ENCODE measurements at places on chromosomes 4 and X.

- DNase-seq = no peak
These were observed 149.9 kb downstream of the ARSF start for GRCh38 chrX:3191201-3191600.

GRCh38 chr4:86938771-86939520, 4.1 kb downstream of the AFF1 start:
- DNase-seq = no peak

GRCh38 chr4:38332699-38333098, 331.3 kb upstream of the KLF3 start:
- DNase-seq = no peak

- no peak for DNase-seq
These were observed 1.2 kb downstream of the MAGIX start for GRCh38 chrX:49163555-49164419.

GRCh38 chrX:1336948-1337779, 579 bp downstream of the IL3RA start:
- DNase-seq = no peak

DNA sequence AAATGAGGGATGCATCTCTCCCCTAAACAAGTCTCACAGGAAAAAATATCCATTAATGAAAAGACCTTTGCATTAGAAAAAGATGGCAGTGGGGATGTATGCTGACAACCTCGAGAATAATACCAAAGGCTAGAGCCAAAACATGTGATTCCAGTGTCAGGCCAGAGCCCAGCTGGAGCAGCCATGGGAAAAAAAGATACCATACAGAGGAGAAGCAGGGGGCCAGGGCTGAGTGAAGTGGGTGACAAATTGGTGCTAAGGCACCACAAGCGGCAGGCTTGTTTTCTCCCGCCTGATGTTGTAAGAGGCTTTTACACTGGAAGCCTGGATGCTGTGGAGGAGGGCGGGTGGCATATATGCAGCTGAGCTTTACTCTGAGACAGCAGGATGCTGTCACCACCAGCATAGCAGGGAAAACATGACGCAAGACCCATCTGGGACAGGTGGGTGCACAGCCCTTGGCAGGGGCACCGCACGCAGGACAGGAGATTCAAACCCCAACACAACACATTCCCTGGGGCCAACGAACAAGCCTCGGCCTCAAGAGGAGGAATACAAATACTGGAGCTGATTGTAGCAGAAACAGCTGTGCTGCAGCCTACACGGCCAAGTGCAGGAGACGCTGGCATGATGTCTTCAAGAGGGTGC, 91.9 kb downstream of the TSPAN5 start:
- DNase-seq = no peak

GRCh38 chrX:55151199-55151598, 62.4 kb downstream of the PAGE2 start:
- DNase-seq = no peak

GRCh38 chr4:3299976-3300671, 7.3 kb downstream of the RGS12 start:
- no peak for DNase-seq

GRCh38 chrX:40326186-40326965, 228.6 kb upstream of the BCOR start:
- DNase-seq = no peak

DNA sequence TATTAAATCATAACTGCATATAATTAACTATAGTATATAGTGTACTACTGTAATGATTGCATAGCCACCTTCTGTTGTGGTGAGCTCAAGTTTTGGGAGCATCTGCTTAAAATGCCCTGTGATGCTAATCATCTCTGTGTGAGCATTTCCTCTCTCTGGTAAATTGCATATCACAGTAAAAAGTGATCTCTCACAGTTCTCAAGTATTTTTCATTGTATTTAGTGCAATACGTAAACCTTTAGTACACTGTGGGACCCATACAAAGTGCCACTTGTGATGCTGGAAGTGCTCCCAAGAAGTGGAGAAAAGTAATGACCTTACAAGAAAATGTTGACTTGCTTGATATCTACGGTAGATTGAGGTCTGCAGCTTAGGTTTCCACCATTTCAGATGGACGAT, 82.0 kb downstream of the WWC2 start:
- no peak for DNase-seq

DNA sequence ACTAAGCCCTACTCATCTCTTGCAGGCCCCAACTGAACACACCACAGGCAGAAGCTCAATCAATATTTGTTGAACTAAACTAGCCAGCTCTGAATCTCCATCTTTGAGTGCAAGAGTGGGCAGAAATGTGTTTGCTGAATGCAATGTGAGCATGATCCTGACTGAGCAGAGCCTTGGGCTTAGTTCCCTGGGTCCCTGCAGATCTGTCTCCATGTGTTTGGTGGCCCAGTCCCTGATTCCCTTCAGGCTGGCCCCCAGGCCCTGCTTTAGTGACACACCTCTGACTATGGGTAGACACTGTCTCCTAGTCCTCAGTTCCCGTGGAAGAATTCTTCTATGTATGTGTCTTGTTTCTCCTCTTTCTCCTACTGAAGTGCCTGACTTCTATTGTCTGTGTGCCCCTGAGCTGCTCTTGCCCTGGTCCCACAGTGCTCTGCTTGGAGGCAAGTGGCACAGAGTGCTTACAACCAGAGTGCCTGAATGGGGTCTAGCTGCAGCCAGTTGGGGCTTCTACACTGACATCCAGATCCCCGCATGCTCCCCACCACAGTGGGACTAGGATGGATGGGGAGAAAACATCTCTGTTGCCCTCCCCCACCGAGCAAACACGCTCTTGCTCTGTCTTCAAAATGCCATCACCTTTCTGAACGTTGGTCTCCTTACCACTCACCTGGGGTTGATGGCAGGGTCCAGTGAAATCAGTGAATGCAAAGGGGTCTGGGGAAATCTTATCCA, 9.3 kb downstream of the PJA1 start:
- no peak for DNase-seq

- DNase-seq = no peak
These were observed 13.9 kb downstream of the SCARB2 start for GRCh38 chr4:76199664-76200211.

DNA sequence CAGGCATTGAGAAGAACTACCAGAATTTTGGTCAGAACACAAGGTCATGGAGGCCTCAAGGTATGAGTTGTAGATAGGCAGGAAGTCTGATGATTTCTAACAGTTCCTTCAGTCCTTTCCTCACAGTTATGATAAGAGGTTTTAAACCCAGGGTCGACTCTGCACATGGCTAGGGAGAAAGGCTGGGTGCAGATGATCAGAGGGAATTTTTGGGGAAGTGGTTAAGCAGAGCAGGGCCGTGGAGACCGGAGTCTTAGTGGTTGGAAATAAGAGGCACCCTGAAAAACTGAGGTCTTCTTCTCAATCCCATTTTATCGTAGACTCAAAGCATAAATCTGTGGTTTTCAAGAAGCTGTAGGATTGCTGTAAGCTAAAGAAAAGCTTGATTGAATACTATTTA, 118.5 kb upstream of the ANK2 start:
- no peak for DNase-seq

- no peak for DNase-seq
These were observed 250.3 kb upstream of the KLF3 start for GRCh38 chr4:38413524-38414341.

- DNase-seq = no peak
These were observed 16.4 kb downstream of the BANK1 start for GRCh38 chr4:101806914-101807313.

- no peak for DNase-seq
These were observed 50.6 kb upstream of the MAN2B2 start for GRCh38 chr4:6524436-6524835.

Data from activated CD8-positive, alpha-beta memory T cell treated with anti-CD3 and anti-CD28 coated beads for 48 hours (primary cell).